ENCODE measurements at places on chromosomes 7 and 10.

GRCh38 chr7:158843771-158844170 lies 12.6 kb upstream of the DYNC2I1 start:
- DNase-seq = no peak

DNA sequence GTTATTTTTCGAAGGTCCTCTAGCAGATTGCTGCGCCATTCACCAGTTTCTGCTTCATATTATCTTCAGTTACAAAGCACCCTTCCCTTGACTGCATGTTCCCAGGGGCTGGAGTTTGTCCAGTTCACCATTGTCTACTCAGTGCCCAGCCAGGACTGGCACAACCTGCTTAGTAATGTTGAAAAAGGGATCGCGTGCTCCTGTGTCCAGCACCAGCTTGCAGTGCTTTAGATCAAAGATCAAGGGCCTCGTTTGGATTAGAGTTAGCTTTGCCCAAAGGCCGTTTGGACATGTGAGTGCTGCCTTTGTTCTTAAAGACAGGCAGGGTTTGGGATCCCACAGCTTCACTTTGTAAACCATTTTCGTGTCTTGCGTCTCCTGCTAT lies 867 bp downstream of the ATP6V0E2 start:
- no peak for DNase-seq

GRCh38 chr10:176677-177076 lies 41.4 kb downstream of the ZMYND11 start:
- DNase-seq = no peak

DNA sequence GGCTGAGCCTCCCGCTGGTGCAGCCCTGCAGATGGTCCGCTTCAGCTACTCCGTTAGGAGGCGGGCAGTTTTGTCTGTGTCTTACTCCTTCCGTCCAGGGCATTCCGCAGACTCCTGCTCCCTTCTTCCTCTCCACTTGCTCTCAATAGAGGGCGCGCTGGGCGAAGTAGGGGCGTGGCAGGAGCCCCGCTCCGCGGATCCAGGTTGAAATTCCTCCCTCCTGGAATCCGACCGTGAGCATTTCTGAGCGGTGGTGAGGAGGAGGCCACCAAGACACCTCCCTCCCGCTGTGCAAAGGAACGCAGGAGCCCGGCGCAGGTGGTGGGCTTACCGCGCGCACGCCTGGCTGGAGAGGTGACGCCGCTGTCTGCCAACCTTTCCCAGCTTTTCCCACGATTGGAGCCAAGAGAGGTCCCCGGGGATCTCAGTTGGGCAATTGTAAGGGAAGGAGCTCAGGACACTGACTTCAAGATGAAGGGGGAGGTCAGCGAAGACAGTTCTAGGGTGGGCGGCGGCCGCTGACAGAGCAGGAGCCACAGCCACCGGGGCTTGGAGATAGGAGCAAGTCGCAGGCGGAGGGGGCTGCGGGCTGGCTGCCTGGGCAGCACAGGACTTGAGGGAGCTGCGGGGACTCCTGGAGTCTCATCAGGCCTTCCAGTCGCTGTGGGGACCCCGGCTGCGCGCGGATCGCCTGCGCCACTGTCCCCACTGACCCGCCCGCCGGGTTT lies 1011.3 kb downstream of the XPNPEP1 start:
- no peak for DNase-seq

- no peak for DNase-seq
These were observed 713 bp downstream of the LZTS2 start for GRCh38 chr10:101000127-101000914.

GRCh38 chr7:37924491-37925041 lies 4.1 kb downstream of the EPDR1 start:
- no peak for DNase-seq

DNA sequence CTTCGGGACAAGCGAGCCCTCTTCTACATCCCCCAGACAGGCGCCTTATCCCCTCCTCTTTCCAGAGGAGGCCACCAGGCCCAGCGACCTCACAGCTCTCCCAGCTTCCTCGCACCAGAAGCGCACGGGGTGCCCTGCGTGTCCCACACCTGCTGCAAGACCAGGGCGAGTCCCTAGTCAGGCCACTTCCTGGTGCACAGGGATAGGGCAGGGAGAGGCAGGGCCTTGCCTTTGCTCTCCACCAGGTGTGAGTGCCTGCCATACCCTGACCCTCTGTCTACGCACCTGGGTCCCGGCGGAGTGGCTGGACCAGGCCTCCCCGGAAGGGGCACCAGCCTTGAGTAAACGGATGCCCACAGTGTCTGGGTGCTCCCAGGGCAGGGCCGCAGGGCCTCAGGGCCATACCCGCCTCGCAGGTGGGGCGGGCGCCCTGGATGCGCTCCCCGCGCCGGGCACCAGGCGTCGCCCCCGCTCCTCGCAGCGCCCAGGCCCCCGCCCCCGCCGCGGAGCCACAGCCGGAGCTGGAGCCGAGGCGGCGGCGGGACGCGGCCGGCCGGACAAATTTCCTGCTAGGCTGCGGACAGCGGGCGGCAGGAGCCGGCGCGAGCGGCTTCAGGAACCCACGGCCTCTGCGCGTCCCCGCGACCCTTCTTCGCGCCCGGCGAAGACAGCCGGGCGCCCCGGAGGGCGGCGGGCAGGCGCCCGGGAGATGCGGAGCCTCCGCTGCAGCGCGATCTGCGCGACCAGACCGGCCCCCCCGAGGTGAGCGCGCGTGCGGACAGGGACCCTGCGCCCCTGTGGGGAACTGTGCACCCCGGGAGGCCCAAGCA lies at the start of gene PTPRE:
PTPRE (plus strand) TSS at position 556 of the 830 bp plus-strand sequence. CDS start 133,779 bp downstream, outside the sequence.
- peak; percentile 65 for DNase-seq

DNA sequence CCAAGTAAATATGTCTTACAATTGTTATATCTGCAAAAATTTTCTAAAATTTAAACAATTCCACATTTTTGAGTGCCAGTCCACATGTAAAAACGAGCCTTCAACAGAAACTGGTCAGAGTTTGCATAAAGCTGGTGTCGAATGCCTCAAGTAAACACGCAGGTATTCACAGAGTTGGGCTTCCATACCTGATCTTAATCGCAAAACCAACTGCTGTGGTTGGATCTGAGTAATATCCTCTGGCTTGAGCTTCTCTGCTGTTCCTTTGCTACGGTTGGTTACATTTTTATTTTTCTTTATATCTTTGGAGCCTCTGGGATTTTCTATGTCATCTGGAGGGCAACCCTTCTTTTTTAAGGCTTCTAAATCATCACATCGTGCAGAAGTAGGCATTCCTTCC lies 28.4 kb downstream of the ITGB1 start:
- DNase-seq = no peak

DNA sequence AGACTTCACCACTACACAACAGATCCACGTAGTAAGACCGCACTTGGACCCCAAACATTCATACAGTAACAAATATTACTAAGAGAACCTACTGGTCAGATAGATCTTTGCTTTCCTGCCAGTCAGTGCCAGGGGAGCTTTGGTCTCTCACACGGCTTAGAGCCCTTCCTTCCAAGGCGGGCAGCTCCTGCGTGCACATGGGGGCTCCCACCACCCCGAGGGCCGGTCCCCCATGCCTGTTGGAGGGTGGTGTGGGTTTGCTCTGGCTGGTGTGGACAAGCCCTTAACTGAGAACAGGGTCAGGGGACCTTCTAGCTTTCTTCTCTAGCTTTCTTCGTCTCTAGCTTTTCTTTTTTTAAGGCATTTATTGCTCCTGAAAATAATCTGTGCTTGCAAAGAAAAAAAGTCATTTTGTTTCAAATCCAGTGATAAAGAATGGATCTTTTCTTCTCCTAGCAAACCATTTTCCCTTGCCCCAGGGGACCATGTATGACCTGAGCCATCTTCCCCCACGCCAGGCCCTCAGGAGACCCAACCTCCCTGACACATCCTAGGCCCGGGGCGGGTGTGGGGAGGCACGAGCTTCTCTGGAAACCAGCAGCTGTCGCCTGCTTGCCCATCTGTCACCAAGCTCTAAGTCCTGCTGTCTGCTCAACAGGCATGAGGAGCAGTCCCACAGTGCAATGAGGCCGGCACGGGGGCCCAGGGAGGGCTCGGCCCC lies 591.1 kb downstream of the PTPRN2 start:
- DNase-seq = no peak

- DNase-seq = no peak
These were observed 67.1 kb downstream of the CUBN start for GRCh38 chr10:17062493-17062892.

DNA sequence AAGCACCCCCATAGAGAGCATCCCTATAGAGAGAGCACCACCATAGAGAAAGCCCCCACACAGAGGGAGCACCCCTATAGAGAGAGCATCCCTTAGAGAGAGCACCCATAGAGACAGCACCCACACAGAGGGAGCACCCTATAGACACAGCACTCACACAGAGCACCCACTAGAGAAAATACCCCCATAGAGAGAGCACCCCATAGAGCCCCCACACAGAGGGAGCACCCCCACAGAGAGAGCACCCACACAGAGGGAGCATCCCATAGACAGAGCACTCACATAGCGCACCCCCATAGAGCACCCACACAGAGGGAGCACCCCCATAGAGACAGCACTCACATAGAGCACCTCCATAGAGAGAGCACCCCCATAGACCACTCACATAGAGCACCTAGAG lies 48.6 kb downstream of the INSIG1 start:
- no peak for DNase-seq

GRCh38 chr7:24500599-24500998 lies 72.7 kb upstream of the PALS2 start:
- no peak for DNase-seq

DNA sequence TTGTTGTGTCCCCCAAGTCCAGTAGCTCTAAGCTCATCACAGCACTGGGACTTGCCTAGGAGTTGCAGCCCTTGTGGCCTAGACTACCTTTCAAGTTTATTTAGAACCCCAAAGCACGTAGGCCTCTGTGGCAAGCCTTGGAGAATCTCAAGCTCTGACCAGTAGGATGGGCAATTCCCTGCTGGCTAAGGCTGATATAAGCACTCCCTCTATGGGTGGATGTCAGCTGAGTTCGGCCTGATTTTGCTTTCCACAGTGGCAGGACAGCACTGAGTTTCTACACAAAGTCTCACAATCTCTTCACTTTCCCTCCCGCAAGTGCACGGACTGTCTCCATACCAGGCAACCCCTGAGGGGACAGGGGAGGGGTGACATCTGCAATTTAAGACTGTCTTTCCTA lies 886.4 kb upstream of the LRRN3 start:
- DNase-seq = no peak

- DNase-seq = no peak
These were observed 28.4 kb downstream of the GLI3 start for GRCh38 chr7:42208572-42208971.

DNA sequence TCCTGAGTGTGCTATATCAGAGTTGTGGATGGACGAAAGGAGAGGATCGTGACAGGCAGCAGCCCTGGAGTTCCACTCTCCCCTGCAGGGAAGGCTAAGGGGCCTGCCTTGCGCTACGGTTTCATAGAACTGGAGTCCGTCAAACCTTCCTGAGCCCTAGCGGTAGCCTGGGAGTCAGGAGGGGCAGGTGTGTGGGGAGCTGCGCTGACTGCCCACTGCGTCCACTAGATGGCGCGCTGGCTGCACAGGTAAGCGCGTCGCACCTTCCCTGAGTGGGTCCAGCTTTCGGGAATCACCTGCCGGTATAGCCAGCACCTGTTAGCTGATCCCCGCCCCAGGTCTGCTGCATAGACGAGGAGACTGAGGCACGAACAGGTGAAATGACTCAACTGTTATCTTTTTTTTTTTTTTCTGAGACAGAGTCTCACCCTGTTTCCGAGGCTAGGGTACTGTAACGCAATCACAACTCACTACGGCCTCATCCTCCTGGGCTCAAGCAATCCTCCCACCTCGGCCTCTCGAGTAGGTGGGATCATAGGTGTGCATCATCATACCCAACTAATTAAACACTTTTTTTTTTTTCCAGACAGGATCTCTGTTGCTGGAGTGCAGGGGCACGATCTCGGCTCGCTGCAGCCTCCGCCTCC lies 20.2 kb upstream of the BAIAP2L1 start:
- DNase-seq = peak; percentile 54

DNA sequence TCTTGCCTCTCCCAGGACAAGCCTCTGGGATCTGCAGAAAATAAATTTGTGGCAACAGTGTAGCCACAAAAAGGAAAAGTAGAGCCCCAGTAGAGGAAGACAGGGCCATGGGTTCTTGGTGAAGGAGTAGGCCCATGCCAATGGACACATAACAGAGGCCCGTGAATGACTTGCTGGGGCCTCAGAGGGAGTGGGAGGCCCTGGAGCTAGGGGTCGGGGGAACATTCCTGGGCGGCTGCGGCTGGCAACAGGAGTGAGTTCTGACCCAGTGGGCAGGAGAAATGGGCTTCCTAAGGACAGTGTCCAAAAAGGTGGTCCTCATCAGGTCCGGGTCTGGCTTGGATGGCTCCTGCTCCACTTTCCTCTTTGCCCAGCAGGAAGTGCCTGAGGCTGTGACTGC lies 260.0 kb downstream of the CCSER2 start:
- DNase-seq = no peak

GRCh38 chr7:4889682-4890081 lies 6.2 kb upstream of the RADIL start:
- DNase-seq = no peak

GRCh38 chr10:131096031-131096430 lies 215.5 kb downstream of the TCERG1L start:
- no peak for DNase-seq

GRCh38 chr10:123614888-123615287 lies 51.3 kb upstream of the GPR26 start:
- DNase-seq = no peak

- DNase-seq = no peak
These were observed 8.0 kb upstream of the CALU start for GRCh38 chr7:128731184-128731583.

DNA sequence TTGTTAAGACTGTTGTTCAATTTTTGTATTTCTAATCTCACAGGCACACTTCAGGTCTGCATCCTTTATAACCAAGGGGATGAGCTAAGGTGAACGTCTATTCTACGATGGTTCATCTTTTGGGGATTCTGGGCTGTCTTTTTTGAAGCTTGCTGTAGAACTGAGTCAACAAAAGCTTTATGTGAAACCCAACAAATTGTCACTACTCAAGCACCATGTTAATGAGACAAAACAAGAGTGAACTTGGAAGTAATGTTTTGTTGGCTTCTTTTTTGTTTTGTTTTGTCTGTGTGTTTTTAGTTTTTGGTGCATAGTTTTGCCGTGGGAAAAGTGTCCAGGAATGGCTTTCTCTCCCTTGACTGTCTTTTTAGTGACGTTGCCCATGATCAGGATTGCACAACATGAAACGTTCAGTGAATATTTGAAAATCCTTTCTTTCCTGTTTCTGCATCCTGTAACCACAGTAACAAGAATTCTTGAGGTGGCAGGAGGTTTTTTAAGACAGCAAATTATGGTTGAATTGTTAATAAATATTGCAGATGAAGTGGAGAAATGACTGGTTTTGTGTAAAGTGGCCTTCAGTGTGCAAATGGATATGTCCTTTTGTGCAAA lies 65.6 kb downstream of the WIPF3 start:
- no peak for DNase-seq

Data from stimulated activated CD4-positive, alpha-beta T cell treated with anti-CD3 and anti-CD28 coated beads, Interleukin-1b, Interleukin-23, amount 100 ng/mL, for 4 hours (primary cell).